ENCODE measurements at places on chromosomes 5 and 9. TPM values are rescaled to one million over a fixed set of nuclear protein-coding genes. Genes with fewer than 3 reads are reported as not detected.

Gene COL5A1
- total RNA-seq = 16.0 TPM

Gene PCDHA3
- total RNA-seq = 0.20 TPM

Gene GNA14
- total RNA-seq = 5.2 TPM

Gene PCDHGB6
- total RNA-seq = 6.5 TPM

- no peak for DNase-seq
These were observed 11.3 kb downstream of the FOXD1 start for GRCh38 chr5:73437101-73437776.

DNA sequence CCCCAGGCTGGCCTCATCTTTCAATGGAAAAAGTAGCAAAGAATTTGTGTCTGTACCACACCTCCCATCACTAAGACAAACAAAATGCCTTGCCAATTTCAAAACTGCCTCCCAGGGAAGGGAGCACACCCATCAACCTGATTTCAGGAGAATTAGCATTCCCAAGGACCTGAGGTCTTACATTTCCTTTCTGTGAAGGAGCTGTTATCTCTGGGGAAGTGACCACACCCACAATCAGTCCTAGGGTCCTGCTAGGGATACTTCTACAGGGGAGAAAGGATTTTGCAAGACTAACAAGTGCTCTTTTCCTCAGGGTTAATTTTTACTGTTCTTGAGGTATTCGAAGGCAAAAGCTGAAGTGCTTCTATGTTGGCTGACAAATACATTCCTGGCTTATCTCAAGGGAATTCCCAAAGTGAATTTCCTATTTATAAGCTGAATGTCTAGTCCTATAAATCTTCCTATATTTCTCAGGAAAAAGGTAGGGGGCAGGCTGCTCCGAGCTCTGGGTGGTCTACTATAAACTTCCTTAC is 97.4 kb upstream of the ITGA1 start:
- no peak for DNase-seq

GRCh38 chr9:89293014-89293413 is 18.0 kb upstream of the CKS2 start:
- no peak for DNase-seq

DNA sequence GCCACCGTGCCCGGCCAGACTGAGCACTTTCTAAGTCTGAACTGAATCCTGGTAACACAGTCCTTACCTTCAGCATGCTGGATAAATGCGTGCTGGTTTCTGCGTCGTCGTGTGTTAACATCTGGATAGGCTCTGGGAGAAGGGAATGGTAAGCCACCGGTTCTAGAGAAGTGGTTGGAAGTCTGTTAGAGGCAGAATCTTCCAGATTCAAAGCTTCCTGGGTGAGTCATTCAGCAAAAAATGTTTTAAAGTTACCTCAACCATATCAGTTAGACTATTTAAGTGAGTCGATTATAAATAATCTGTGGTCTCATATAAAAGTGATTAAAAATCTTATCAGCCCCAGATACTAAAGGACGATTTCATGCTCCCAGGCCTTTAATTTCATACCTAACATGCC is 256.5 kb upstream of the NFIL3 start:
- DNase-seq = no peak

DNA sequence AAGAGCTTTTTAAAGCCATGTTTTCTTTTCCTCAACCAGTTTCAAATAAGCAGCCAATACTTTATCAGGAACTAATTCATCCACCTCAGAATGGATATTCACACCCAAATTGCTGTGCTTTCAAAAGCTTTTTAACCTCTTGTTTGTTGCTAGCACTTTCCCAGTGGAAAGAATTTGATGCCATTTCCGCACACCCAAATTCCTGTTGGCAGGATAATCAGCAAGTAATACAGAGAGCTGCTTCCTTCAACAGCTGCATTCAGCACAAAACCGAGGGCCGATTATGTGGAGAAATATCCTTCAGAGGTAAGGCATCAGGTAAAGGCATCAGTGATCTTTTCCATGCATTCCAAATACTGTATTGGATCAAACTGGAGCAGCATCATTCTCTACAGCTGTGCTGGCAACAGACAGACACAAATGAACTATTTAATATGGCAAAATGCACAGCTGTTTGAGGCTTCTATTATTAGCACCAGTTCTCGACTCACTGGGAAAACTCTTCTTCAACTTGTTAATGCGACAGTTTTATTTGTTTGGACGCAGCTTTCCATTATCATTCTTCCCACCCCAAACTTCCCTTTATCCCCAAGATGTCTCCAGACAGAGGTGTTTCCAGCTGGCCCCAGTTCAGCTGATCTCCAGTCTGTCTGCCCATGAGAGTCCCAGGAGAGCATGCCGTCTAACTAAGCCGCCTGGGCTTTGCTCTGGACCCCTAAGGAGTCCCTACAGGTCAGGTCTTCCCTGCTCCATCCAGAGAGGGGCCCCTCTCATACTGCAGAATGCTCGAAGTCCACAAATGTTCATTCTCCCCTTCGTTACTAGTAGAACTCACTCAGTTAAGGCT is 22.2 kb upstream of the MGAT1 start:
- no peak for DNase-seq

- DNase-seq = no peak
These were observed 117.9 kb upstream of the IL6ST start for GRCh38 chr5:56112526-56113121.

GRCh38 chr9:36218011-36218410 is 27.3 kb downstream of the CLTA start:
- DNase-seq = no peak

GRCh38 chr5:179194941-179195381 is 134.8 kb downstream of the ZNF354C start:
- DNase-seq = no peak

GRCh38 chr9:133584167-133584558 is 25.0 kb downstream of the FAM163B start:
- DNase-seq = no peak

GRCh38 chr5:115330830-115331229 is 34.4 kb upstream of the CCDC112 start:
- DNase-seq = no peak

- no peak for DNase-seq
These were observed 3.8 kb downstream of the TCOF1 start for GRCh38 chr5:150361301-150361700.

Data from right cardiac atrium (tissue), 5 donors.